ENCODE measurements at places on chromosomes 3 and 15.

DNA sequence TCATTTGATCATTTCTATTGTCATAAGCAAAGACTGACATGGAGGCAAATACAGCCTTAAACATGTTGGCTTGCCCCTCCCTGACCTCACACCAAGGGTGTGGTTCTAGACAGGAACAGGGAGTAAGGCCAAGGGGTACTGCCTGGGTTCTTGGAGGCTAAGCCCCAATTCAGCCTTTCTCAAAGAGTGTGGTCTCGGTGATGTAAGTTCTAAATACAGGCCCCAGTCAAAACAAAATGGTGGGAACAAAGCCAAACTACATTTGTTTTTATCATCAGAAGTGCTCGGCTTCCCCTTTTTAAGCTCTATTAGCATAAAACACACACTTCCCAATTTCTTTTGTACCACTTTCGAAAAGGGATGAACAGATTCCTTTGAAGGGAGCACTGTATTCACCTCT lies 129.5 kb downstream of the ATP8B4 start:
- no peak for DNase-seq

- DNase-seq: no peak
Observed at GRCh38 chr3:157100096-157100477, 59.9 kb downstream of the CCNL1 start.

- DNase-seq: no peak
Observed at GRCh38 chr3:62451211-62451887, 78.0 kb upstream of the FEZF2 start.

- DNase-seq: no peak
Observed at GRCh38 chr3:107450254-107450893, 72.4 kb upstream of the BBX start.

- no peak for DNase-seq
Observed at GRCh38 chr3:196207159-196207832, 3.9 kb downstream of the ZDHHC19 start.

DNA sequence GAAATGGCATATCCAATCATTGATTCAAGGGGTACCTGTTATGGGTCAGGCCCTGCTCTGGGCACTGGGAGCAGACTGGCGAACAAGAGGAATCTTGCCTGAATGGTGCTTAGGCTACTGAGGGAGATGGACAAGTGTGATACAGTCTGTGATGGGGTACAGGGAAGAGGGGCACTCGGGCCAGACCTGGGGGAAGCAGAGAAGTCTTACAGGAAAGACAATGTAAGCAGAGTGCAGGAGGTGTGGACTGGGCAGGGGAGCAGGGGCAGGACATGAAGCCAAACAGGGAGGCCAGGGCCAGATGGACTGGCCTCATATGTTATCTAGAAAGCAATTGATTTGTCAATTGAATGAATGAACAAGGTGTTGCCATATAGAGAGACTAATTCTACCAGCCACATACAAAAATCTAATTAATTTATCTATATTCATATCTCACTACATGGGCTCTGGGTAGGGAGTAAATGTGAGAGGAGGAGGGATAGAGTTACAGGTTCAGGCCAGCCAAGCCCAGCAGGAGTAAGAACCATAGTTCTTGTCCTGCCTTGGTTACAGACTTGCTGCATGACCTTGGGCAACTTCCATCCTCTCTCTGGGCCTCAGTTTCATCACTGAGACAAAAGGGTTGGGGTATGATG lies 3.6 kb upstream of the IGDCC4 start:
- no peak for DNase-seq

GRCh38 chr3:121654493-121655385 lies 6.0 kb downstream of the HCLS1 start:
- DNase-seq: no peak

GRCh38 chr3:154022606-154023005 lies 98.6 kb upstream of the ARHGEF26 start:
- DNase-seq: no peak

- DNase-seq: peak; percentile 60
Observed at GRCh38 chr3:193040836-193041672, 123.4 kb upstream of the MB21D2 start.

DNA sequence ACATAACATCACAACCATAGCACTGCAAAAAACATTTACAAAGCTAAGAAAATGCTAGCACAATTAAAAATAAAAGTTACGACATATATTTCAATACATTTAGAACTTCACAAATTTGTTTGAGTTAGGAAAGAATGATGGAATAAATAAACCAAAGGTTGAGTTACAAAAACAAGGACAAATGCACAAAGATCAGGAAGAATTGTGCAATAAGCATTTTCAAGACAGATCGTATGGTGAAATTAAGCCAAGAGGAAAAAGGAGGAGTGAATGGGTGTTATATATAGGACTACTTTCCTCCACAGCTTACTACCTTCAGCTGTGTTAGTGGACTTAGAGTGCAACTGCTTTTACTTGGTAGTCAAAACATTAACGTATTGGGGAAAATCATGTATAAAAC lies 5.9 kb upstream of the CTXN2 start:
- DNase-seq: no peak

DNA sequence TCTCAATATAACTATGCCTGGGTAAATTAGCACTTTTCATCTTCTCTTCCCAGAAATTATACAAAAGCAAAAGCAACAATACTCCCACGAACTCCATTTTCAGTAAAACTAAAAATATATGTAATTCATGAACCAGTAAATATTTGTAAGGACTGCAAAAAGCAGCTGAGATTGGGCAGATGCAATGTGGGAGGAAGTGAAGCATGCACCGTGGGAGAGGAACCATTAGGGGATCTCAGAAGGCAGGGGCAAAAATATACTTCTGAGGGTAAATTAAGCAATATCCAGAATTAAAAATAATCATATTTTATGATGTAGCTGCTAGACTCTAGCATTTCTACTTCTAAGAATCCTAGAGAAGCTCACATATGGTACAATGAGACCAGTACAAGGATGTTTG lies 20.2 kb downstream of the CFAP91 start:
- DNase-seq: no peak

DNA sequence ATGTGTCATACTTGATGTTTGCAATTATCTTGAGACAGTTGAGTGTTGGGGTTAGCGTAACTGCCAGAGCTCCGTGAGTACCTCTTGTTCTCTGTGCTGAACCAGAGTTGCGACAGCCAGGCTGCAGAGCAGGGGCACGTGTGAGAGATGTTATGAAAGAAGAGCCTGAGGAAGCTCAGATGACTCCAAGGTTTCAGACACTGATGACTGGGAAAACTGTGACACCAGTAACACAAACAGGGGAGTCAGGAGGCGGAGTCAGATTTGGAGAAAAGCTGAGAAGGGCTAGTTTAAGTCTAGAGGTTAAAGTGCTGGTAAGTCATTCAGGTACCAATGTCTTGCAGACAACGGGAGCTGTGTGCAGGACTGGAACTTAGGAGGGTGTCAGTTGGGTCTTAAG lies 45.0 kb downstream of the BLM start:
- no peak for DNase-seq

All from NCI-H526 treated with DMSO at 0.1 percent for 48 hours (cell line).